ENCODE measurements at places on chromosomes 2 and 18.

- DNase-seq: no peak
Measured at GRCh38 chr2:28344756-28345373, 47.8 kb upstream of the FOSL2 start.

GRCh38 chr2:191262436-191262835 is 17.2 kb downstream of the MYO1B start:
- DNase-seq: no peak

DNA sequence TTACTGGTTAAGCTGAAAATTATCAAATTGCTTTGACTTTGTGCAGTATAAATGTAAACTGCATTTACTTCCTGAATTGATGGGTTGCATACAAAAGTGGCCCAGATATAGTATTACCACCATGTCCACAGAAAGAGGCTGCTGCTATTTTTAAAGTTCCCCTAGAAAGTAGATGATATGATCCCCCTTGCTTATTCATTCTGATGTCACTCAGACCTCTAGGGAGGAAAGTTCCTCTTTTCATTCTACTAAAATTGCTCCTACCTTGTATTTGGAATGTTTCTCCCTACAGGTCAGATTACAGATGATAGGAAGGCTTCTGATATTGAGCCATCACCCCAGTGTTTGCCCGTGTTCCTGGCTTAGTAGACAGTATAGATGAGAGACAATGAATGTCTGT is 247.6 kb upstream of the TNP1 start:
- no peak for DNase-seq

- no peak for DNase-seq
Measured at GRCh38 chr2:170502361-170503130, 212.6 kb upstream of the SP5 start.

DNA sequence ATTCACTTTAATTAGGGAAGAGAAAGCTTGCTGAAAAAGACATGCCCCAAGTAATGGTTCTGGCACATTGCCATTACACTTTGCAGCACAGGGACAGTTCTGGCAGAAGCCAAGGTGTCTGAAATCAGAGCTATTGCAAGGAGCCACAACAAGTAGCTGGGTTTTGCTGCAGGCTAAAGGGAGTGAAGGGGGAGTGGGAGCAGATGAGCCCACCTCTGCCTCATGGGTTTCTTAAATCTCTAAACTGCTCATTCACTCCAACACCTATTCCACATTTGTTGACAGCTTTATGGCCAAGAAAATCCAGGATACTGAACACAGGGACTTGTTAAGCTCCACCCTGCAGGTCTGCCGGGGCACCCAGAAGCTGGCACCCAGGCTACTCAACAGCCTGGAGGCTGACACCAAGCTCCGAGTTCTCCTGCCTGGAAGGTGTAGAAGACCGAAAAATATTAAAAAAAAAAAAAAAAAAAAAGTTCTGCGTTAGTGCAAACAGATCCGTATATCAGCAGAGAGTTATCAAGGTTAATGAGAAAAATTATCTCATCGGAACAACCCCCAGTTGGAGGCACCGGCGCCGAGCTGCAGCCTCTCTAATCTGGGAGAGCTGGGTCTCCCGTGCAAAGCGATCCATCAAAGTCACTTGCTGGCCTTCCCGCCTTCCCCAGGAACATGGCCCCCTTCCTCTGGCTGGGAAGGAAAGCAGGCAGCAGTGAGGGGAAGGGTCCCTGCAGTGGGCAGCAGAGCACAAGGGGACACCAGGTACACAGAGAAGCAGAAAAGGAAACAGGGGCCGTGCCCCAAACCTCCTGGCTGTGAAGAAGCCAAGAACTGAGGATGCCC is 123.7 kb downstream of the HNMT start:
- DNase-seq: no peak

- DNase-seq: no peak
Measured at GRCh38 chr2:88765154-88765888, 73.8 kb downstream of the RPIA start.

- no peak for DNase-seq
Measured at GRCh38 chr2:44191739-44192138, 23.1 kb downstream of the PPM1B start.

DNA sequence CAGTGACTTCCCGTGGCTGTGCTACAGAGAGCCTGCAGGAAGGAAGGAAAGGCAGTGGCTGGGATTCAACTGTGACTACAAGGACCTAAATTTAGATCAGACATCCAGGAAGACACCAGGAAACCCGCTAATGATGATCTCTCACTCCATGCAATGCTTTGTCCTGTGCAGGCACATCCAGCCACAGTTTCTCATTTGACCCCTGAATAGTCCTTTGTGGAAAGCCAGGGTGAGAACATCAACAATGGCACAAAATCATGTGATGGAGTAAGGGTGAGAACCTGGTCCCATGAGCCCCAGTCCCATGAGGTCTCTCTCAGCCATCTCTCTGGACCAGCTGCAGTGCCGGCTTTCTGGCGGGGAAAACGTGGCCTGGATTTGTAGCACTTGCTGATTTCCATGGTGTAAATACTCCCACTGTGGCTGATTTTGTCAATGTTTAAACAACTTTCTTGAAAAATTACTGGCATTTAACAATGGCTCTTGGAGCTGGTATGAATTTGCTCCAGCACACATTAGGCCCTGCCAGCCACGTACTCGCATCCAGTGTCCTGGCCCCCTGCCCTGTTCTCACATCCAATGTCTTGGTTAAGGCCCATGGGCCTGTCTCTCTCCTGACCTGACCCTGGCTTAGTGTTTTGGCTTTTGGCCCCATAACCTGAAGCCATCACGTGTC is 159.0 kb upstream of the HAAO start:
- DNase-seq: no peak
